ENCODE measurements at places on chromosomes 5 and 9.

GRCh38 chr5:56148453-56148971, 84.6 kb downstream of the ANKRD55 start:
- DNase-seq: peak; percentile 62

DNA sequence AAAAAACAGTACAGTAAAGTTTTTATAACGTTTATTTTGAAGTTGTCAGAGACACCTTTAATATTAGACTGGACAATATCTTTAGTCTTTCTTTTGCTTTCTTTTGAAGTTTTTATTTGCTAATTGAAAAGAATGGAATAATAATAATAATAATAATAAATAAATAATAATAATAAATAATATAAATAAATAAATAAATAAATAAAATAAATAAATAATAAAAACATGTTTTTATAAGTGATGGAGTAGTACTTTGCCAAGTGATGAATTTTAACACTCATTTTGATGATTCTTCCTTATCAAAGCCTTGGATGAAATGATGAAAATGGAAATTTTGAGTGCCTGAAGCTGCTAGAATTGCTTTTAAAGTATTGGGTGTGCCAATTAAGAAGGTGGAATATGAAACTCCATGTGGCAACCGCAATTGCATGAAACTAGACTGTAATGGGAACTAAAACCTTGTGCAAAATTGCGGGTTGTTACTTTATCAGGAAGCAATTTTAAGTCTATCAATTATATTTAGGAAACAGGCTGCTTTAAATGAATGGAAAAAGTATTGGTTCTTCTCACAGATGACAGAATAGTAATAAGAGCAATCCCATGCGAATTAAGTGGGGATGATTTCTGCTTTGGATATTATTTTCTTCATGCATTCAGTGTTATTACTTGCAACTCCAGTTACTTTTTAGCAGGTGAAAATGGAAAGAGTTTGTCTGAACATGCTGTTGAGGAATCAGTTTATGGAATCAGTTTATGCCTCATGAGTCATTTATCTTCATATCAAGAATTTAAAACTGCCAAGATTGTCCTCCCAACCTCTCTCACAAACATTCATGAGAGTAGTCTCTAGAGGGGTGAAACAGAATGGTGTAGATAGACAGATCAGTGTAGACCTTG, 4.6 kb downstream of the ANXA1 start:
- no peak for DNase-seq

- no peak for DNase-seq
Observed at GRCh38 chr9:16771356-16771755, 99.1 kb downstream of the BNC2 start.

DNA sequence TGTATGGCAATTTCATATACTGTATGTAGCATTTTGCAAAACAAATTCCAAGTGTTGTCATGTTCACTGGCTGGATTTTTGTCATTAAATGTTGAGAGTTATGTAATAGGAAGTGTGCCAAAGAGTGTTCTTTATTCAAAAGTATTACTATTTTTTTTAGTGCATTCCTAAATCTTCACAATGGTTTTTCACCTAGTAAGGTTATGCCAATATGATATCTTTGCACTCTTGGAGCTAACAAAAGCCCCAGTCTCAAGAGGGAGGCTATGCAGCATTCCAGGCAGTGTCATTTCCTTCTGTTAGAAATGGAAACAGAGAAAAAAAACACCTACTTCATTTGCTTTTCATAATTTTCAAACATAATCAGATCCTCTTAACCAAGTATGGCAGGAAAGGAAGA, 5.1 kb upstream of the SSBP2 start:
- DNase-seq: no peak

GRCh38 chr5:77218263-77218662, 7.8 kb downstream of the PDE8B start:
- DNase-seq: no peak

- DNase-seq: no peak
Observed at GRCh38 chr5:142474431-142475094, 149.7 kb upstream of the SPRY4 start.

DNA sequence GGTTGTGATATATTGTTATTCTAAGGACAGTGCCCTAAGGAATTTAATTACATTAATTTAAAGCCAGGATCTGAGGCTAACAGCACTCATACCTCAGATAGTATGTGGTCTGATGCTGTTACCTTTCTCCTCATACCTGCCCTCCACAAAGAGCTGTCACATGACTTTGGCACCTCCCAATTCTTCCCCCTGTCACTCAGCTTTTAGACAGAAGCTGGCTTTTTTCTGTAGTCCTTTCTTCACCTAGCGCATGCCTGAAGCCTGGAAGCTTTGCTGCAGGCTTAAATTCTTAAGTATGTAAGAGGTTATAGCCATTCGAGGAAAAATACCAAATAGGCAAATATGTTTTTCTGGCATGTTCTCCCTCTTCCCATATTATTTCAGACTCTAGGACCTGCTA, 61.0 kb upstream of the ADAMTS19 start:
- no peak for DNase-seq

DNA sequence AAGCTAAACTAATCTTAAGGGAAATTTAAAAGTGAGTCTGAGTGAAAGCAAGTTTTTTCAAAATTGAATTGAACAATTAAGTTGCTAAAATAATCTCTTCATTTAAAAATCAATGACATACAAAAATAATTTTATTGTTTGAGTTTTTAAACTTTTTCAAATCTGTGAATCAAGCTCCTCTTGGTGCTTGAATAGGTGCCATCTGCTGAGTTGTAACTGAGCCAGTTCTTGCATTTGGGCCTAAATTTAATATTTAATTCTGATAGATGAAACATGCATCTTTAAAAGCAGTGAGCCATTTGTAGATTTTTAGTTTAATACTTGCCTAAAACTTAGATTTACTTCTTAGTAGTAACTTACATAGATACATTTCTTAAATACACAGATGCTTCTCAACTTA, 31.8 kb downstream of the SPATA31D1 start:
- no peak for DNase-seq

DNA sequence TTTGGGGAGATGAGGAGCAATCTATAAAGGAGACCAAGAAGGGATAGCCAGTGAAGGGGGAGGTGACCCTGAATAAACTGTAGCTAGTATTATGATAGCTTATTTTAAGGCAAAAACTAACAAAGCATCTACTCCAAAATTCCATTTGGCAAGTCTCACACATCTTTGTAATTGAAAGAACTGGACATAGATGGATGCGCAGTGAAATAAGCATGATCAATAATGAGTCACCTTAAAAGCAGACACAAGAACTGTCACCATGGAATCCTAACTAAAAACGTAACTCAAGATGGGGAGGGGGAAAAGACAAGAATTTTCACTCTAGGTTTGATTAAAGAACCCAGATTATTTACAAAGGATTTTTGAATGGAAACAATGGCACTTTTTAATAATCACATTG, 164.5 kb downstream of the MED27 start:
- DNase-seq: no peak
